ENCODE measurements at places on chromosomes 1 and 21.
A peak's percentile ranks its signal among the peaks of the same experiment; 100 is the strongest.

GRCh38 chr1:100847361-100848082 lies 47.1 kb downstream of the EXTL2 start:
- DNase-seq, result peak; percentile 31

DNA sequence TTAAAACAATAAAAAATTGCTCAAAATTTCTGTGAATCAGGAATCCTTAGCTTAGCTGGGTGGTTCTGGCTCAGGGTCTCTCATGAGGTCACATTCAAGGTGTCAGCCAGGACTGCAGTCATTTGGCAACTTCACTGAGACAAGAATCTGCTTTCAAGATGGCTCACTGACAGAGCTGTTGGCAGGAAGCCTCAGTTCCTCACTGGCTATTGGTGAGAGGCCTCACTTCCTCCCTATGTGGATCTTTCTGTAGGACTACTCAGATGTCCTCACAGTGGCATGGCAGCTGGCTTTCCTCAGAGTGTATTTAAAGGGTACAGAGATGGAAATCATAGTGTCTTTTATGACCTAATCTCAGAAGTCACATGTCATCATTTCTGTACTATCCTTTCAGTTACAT lies 785.7 kb downstream of the ADGRL2 start:
- no peak for DNase-seq

- DNase-seq, result peak; percentile 75
Observed at GRCh38 chr1:246497331-246497915, 9.7 kb downstream of the SMYD3 start.

DNA sequence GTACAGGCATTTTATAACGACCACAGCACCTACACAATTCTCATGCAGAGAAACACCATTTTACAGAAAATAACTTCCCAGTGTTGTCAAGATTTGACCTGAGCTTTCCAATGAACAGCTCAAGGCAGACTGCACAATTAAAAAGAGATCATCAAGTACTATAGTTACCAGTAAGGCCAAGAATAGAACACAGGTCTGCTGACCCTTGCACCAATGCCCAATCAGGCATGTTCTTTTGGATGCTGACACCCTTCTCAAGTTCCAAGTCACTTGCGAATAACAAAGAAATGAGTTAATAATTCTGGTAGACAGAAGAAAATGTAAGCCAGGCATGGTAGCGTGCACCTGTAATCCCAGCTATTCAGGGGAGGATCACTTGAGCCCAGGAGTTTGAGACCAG lies 101.9 kb downstream of the SLC45A1 start:
- no peak for DNase-seq

- no peak for DNase-seq
Observed at GRCh38 chr1:227763246-227764018, 28.2 kb downstream of the SNAP47 start.

DNA sequence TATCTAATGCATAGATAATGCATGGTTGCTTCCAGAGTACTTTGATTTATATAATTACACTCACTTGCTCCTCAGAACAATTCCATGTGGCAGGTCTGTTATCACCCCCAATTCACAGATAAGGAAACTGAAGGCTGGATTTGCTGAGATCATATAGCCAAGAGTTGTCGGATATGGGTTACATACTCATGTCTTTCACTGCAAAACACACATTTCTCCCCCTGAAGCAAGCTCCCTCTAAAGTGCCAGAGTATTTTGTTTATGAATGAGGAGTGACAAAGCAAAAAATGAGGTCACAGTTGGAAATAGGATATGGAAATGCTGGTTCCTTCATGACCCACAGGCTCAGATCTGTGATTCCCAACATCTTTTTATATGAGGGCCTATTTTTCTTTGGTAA lies 134.2 kb downstream of the ROR1 start:
- no peak for DNase-seq

DNA sequence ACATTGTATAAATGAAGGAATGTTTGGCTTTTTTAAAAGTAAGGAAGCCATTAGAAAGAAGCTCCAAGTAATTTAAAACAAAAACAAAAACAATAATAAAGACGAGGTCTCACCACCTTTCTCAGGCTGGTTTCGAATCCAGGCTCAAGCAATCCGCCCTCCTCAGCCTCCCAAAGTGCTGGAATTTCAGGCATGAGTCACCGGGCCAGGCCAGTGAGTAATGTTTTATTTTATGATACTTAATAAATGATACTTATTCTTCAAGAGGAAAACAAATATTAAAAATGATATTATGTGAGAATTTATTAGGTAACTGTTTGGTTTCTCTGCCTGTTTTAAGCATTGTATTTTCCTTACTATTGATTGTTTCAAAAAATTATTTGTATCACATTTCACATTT lies 201.4 kb upstream of the BRINP3 start:
- DNase-seq, result peak; percentile 40

DNA sequence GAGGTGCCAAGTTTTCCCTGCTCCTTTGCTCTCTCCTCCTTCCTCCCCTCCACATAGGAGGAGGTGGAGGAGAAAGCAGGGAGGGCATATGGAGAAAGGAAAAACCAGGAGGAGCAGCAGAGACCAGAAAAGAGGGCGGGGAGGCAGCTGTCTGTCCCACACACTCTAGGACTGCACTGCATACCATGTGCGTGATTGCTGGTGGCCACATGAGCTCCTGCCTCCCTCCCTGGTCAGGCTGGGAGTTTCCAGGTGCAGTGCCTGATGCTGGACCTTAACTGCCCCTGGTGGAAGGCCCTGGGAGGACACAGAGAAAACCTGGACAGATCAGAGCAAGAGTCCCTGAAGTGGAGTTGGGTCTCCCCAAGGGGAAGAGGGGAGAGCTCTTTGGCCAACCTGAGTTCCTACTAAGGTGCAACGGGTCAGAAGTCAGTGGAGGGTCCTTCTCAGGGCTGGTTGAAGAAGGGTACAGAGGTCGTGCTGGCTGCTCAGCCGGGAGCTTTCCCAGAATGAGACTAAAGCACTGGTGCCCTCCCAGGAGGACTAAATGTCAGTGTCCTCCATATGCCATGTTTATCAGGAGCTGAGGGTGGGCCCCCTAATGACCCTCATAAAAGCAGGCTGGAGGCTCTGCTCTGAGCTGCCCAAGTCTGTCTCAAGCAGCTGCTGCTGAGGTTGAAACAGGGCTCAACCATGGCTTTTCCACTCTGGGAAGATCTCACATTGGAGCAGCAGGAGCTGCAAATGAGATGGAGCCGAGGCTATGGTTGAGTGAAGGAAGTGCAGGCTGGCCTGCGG lies 3.5 kb upstream of the LGR6 start:
- DNase-seq, result peak; percentile 20

DNA sequence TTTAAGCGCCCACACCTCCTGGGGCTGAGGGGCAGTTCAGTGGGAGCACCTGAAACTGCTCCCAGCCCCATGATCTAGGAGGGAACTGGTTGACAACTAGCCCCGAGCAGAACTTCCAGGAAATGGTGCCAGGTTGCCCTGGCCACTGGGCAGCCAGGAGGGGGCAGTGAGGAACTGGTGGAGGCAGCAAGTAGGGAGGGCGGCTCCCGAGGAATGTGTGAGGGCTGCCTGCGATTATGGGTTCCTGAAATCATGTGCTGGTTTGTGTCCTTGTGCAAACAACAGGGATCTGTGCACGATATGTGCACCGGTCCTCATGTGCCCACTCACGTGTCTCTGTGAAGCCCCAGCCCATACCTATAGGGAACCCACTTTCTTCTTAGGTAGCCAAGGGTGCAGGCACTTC lies 9.9 kb downstream of the GPR3 start:
- peak; percentile 58 for DNase-seq

- DNase-seq, result no peak
Observed at GRCh38 chr1:178926046-178926445, 55.2 kb upstream of the ANGPTL1 start.

Data from EL (cell line).